ENCODE measurements at places on chromosomes 3 and 15.

- no peak for DNase-seq
Measured at GRCh38 chr3:135192929-135193328, 397.9 kb downstream of the EPHB1 start.

DNA sequence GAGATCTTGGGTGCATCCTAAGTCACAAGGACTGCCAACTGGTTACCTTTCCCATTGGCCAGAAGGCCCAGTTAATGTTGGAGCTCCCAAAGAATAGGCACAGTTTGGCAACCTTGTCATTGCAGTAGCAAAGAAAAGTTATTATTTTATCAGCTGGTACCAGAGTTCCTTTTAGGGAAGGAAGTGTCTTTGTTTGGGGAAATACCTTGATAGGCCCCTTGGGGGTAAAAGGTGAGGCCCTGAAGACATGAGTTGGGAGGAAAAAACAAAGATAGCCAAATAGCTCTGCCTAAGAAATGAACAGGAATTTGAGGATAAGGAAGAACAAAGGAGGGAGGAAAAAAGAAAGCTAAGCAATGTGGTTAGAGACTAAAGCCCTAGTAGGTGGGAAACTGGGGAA lies 85.8 kb downstream of the ANP32A start:
- DNase-seq: no peak

GRCh38 chr15:51935466-51936104 lies 36.0 kb downstream of the LEO1 start:
- no peak for DNase-seq

DNA sequence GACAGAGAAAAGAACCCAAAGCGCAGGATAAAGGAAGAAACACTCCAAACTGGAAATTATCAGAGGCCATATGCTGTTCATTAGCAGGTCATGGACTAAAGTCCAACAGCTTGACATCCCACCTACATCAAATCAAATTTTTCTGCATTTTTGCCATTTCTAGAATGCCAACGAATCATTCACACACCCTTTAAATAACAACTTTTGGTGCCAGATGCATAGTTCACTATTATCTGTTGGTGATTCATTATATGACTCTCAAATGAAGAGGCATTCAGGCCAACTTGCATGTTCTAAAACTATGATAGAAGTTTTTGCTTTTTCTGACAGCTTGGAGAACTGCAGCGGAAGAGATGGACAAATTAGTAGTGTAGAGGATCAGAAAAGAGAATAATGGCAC lies 529.8 kb upstream of the NAALADL2 start:
- DNase-seq: no peak

DNA sequence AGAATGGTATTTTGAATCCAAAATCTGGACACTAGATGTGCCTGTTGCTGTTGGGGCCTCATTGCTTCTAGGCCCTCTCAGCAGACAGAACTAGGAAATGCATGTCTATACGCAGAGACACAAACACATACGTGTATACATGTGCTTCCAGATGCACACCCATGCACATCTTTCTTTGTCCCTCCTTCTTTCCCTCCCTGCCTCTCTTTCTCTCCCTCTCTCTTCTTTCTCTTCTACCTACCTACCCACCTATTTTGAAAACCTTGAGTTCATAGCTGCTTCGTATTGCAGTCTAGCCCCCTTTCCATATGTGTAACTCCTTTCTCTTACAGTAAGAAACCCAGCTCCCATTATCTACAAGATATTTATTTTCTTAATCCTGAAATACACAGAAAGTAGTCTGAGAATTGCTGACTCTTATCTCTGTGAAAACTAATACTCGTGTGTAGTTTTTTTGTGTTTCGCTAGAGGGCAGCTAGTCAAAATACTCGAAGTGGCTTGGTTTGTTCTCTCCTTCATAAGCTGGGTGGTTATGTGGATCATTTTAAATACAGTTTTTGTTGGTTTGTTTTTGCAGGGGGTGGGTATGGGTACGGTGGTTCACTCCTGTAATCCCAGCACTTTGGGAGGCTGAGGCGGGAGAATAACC lies 18.5 kb downstream of the RPL32 start:
- no peak for DNase-seq

DNA sequence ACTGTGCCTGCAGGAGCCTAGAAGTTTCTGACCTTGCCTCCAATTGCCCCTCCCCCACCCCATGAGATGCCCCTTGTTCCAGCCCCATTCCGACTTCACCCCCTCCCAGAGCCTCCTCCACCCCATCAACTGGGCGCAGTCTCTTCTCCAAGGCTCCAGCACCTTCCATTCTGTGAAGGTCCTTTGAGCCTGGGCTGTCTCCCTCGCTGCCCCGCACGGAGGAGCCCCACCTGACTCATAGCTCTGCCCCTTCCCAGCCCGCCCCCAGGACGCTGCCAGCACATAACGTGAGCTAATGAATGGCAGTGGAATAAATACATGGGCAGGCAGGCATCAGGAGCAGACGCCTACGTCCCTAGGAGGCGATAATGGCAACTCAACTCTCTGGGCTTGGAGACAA lies 113.1 kb downstream of the NUP210 start:
- no peak for DNase-seq

DNA sequence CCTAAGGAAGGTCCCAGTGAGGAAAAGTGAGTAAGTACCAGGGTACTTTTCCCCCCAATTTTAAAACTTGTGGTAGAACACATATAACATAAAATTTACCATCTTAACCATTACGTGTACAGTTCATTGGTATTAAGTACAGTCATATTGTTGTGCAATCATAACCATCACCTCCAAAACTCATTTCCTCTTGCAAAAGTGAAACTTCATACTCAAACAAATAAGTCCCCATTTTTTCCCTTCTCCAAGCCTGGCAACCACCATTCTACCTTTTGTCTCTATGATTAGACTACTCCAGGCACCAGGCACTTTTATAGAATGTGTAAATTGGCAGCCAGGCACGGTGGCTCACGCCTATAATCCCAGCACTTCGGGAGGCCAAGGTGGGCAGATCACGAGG lies 12.2 kb downstream of the PRC1 start:
- no peak for DNase-seq

- peak; percentile 31 for DNase-seq
Measured at GRCh38 chr3:129794311-129795185, 99.0 kb downstream of the TMCC1 start.
